ENCODE measurements at places on chromosomes 12 and 14.

DNA sequence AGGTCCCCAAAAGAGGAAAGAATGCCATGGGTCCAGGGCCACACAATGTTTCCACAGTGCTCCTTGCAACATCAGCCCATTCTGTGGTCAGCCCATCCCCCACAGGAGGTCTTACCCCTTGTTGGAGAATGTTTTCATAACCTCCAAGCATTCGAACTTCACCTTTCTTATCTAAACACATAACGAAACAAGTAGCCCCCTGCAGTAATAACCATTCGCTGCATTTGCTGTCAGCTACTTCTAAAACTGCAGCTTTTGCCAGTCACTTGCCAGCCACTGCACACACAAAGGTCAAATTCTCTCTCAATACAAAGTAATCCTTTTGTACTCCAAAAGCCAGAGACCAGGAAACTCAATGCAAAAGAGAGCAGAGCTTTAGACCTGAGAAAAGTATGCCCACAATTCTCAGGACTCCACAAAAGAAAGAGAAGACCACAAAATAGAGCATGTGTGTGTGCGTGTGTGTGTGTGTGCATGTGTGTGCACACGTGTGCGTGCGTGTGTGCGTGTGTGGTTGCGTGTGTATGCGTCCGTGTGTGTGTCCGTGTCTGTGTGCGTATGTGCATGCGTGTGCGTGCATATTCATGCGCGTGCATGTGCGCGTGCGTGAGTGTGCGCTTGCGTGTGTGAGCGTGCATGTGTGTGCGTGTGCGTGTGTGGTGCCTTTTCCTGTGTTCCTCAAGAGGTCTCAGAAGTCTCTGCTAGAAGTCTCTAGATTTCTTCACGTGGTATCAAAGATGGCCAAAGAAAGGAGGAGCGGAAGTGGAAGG is 31.7 kb upstream of the NINJ2 start:
- no peak for DNase-seq

- no peak for DNase-seq
Measured at GRCh38 chr14:58794993-58795762, 157.4 kb downstream of the DACT1 start.

- no peak for DNase-seq
Measured at GRCh38 chr12:74646831-74647230, 109.2 kb downstream of the ATXN7L3B start.

DNA sequence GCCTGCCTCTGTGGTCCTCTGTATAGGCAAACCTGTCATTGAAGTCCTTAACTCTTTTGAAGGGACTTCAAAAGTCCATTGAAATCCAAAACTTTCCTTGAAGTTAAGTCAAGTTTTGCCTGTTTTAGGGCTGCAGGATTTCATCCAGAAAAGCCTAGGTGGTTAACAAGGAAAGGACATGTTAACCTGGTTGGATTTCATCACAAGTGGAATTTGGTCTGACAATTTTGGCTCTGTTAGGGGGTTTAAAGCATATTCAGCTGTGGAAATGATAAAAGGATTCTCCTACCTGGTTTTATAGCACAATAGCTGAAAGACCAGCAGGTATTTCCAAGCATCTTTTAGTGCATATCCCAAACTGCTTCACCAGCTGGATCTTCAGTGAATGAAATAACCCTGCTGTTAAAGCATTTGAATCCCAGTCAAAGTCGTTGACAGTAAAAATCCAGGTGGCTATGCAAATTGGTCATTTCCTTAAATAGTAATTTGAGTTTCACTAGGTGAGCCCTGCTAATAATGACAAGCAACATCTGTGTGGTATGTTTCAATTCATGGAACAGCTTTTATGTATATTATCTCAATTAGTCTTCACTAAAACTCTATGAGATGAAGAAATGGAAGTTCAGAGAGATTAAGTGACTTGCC is 400.5 kb downstream of the ETNK1 start:
- DNase-seq: no peak

- no peak for DNase-seq
Measured at GRCh38 chr12:30286345-30286926, 409.2 kb downstream of the IPO8 start.

DNA sequence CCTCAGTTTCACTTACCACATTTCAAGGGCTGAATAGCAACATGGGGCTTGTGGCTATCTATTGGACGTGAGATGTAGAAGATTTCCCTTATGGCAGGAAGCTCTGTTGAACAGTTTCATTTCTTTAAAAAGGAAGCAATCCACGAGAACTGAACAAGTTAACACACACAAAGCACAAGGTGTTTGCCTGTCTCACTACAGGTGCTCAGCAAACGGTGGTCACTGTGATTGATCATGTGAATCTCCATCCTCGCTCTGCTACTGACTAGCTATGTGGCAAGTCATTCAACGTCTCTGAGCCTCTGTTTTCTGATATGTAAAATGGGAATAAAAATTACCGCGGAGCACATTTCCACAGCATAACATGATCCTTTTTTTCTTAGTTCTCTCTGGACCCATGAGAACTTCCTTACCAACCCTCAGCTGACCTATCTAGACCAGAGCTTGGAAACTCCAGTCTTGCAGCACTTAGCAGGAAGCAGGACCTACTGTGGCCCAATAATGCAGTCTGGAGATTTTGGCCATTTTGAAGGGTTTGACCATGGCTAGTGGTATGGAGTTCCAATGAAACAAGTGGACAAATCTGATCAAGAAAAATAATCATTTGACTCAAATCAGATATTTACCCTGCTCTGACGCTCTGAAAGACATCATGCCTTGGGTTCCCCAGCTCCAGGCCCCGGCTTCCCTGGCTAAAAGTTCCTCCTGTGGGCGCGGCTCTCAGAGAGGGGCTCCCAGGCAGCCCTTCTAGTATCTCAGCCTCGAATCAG is 278.8 kb downstream of the ZFP36L1 start:
- no peak for DNase-seq

GRCh38 chr14:54627540-54628363 is 60.8 kb downstream of the SAMD4A start:
- no peak for DNase-seq

GRCh38 chr12:131123817-131124216 is 170.1 kb downstream of the ADGRD1 start:
- DNase-seq: no peak

All from kidney epithelial cell (primary cell).